ENCODE measurements at places on chromosomes 6 and 20.
A peak's percentile ranks its signal among the peaks of the same experiment; 100 is the strongest.

DNA sequence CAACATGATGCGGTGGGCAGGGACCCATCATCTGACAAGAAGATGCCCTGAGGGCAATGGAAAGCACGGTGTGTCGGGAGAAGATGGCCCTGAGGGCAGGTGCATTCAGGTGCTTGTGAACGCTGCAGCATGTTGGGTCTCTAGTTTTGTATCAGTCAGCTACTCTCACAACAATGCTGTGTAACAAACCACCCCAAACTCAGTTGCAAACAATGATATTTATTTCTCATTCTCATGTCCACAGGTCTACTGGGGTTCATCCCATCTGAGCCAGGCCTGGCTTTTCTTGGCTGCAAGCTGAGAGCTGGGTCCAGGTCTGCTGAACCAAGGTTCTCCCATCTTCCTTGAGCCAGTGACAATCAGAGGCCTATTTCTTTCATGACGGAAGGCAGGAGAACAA is 461.6 kb downstream of the PREX1 start:
- DNase-seq = no peak
- H3K4me1 ChIP-seq = no peaks in the 10 kb centered on the region
- H3K4me3 ChIP-seq = no peak overlapping the region

DNA sequence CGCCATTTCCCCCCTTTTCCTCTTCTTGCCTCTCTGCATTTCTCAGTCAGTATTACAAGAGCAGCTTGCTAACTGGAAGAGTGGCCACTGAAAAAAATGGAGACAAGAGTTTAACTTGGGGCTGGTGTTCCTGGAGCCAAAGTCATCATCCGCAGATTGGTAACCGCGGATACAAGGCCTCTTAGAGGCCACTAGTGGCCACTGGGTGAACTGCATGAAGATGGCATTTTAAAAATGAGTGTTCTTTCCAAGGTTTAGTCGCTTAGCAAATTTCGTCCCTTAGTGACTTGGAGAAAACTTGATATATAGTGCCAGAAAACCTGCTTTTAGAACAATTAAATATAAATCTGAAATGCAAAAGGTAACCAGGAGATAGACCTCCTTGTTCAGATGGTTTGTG is 4.8 kb downstream of the F13A1 start:
- no peak overlapping the region for H3K27ac ChIP-seq
- no peaks in the 10 kb centered on the region for H3K36me3 ChIP-seq
- DNase-seq = peak; percentile 38
- H3K27me3 ChIP-seq = no peaks in the 10 kb centered on the region

- H3K4me3 ChIP-seq = peak overlapping the region; percentile 59
- H3K27ac ChIP-seq = peak overlapping the region; percentile 96
- H3K27me3 ChIP-seq = no peaks in the 10 kb centered on the region
These were observed 591 bp downstream of the VWA7 start for GRCh38 chr6:31776485-31776988.

DNA sequence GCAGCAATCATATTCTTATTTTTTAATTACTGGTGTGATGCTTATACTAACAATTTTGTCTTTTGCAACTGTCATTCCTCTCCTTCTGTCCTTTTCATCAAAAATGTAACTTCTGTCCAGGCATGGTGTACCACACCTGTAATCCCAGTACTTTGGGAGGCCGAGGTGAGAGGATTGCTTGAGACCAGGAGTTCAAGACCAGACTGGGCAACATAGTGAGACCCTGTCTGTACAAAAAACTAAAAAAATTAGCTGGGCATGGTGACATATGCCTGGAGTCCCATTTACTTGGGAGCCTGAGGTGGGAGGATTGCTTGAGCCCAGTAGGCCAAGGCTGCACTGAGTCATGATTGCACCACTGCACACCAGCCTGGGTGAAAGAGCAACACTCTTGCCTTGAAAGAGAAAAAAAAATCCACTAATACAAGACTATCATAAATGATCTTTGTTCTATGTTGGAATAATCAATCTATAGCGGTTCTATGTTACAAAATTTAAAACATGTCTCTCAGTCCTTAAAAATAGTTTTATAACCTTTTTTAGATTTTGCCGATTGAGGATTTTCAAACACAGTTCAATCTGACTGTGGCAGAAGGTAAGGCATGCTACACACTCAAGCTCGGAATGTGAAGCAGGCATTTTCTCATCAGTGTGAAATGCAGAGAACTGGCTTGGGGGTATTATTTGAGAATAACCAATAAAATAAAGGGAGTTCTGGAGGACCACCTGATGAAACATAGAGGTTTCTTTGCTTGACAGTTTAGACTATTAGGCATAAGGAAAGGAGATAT is 70.4 kb downstream of the ENPP1 start:
- DNase-seq = no peak
- peaks cover 12% of the 10 kb centered on the region for H3K4me1 ChIP-seq
- no peaks in the 10 kb centered on the region for H3K27me3 ChIP-seq
- H3K36me3 ChIP-seq = no peaks in the 10 kb centered on the region
- H3K27ac ChIP-seq = no peak overlapping the region

- H3K4me1 ChIP-seq = no peaks in the 10 kb centered on the region
- peaks cover 14% of the 10 kb centered on the region for H3K27me3 ChIP-seq
- H3K36me3 ChIP-seq = no peaks in the 10 kb centered on the region
These were observed 541 bp upstream of the IL20RA start for GRCh38 chr6:137045222-137045789.

- H3K4me1 ChIP-seq = no peaks in the 10 kb centered on the region
- DNase-seq = no peak
- no peak overlapping the region for H3K4me3 ChIP-seq
- H3K27me3 ChIP-seq = no peaks in the 10 kb centered on the region
These were observed 6.0 kb downstream of the C6orf141 start for GRCh38 chr6:49556429-49556837.

GRCh38 chr20:64110411-64111068 is 3.2 kb upstream of the NPBWR2 start:
- peaks cover 97% of the 10 kb centered on the region for H3K27me3 ChIP-seq
- DNase-seq = no peak
- no peaks in the 10 kb centered on the region for H3K36me3 ChIP-seq
- H3K27ac ChIP-seq = no peak overlapping the region
- no peaks in the 10 kb centered on the region for H3K4me1 ChIP-seq
